A172 (cell line): ENCODE measurements at places on chromosomes 6 and 20.

DNA sequence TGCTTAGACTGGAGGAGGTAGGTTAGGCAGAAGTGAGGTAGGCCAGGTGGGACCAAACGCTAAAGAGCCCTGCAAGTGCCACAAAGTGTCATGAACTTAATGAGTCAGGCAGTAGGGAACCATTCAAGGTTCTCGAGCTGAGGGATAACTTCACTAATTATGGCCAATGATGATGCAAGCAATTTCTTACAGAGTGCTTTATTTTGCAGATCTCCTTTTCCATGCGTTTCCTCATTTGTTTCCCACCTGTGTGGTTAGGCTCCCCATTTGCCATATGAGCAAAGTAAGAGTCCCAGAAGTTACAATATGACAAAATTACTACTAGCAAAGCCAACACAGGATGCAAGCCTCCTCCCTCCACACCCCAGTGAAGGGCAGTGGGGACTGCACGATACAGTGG lies 36.5 kb upstream of the PSMF1 start:
- no peak for DNase-seq

GRCh38 chr20:36311854-36312723 lies 6.0 kb downstream of the DLGAP4 start:
- no peak for DNase-seq

- DNase-seq: no peak
Observed at GRCh38 chr20:62118113-62119043, 3.9 kb upstream of the LSM14B start.

- DNase-seq: no peak
Observed at GRCh38 chr6:90581146-90581545, 5.7 kb downstream of the MAP3K7 start.

- DNase-seq: peak; percentile 93
Observed at GRCh38 chr20:22389836-22390542, 194.4 kb downstream of the FOXA2 start.

GRCh38 chr6:134753001-134753400 lies 196.9 kb downstream of the ALDH8A1 start:
- no peak for DNase-seq

- DNase-seq: no peak
Observed at GRCh38 chr6:147831356-147831755, 322.9 kb downstream of the SAMD5 start.

DNA sequence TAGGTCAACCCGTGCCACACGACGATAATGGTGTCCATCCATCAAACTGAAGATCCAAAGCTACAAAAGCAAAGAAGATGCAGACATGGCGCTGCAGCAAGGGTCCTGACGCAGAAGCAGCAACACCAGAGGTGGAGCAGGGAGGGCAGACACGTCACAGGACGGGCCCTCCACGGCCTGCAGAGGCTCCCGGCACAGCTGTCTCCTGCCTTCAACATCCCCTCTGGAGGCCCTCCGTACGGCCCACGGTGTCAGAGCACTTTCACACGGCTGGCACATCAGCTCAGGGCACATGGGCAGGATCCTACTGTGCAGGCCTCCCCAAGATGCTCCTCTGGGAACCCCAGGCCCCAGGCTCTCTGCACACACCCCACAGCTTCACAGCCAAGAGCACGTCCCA lies 37.6 kb downstream of the WDR27 start:
- DNase-seq: no peak

GRCh38 chr6:144416244-144416643 lies 131.1 kb downstream of the UTRN start:
- DNase-seq: no peak

- DNase-seq: no peak
Observed at GRCh38 chr6:51094271-51094670, 275.6 kb downstream of the TFAP2B start.

- no peak for DNase-seq
Observed at GRCh38 chr6:28824793-28825731, 98.7 kb downstream of the TRIM27 start.

DNA sequence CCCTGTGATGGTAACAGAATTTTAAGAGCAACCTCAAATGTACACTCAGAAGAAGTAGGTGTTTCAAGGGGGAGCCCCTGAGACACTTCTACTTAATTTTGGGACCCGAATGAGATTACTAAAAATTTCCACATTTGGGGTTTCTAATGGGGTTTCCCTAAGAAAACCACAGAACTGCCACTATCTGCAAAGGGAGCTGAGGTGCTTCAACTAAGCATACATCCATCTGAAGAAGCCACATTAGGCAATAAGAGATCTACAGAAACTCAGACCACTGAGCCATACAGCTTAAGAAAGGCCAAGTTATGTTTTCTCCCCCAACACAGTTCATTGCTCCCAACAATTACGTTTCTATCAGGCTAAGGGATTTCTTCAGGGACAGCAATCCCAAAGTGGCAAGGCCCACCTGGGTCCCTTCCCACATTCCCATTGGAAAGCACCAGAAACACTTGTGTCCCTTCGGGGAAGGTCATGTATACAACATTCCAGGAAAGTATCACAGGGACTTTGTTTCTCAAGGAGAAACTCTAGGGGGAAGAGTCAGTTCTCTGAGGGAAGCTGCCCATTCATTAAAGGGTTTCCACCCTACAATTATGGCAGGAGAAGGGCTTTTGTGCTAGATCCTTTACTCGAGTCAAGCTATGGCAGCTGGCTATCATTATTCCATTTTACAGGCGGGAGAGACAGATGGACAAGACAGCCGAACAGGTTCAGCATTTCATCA lies 5.0 kb downstream of the BCL2L1 start:
- no peak for DNase-seq

GRCh38 chr6:50610562-50610961 lies 102.8 kb upstream of the TFAP2D start:
- no peak for DNase-seq

GRCh38 chr6:3323696-3324261 lies 65.0 kb downstream of the PSMG4 start:
- DNase-seq: no peak

DNA sequence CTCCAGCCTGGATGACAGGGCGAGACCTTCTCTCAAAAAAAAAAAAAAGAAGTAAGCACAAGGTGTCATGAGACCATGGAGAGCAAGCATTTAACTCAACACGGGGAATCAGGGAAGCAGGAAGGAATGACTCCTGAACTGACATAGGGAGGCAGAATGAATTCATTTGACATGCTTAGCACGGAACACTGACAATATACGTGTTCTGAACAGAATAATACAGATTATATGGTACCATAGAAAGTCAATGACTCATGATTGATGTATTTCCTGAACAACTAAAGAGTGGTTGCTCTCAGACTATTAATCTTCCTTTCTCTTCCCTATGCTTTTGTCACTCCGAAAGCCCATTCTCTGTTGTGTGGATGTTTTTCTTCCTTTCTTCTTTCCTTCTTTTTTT lies 20.7 kb upstream of the ASIP start:
- peak; percentile 56 for DNase-seq

- DNase-seq: peak; percentile 79
Observed at GRCh38 chr6:166553563-166554271, 32.8 kb downstream of the RAMACL start.

GRCh38 chr6:44496665-44497369 lies 109.3 kb downstream of the CDC5L start:
- no peak for DNase-seq

GRCh38 chr6:83073615-83074014 lies 6.1 kb downstream of the DOP1A start:
- no peak for DNase-seq

DNA sequence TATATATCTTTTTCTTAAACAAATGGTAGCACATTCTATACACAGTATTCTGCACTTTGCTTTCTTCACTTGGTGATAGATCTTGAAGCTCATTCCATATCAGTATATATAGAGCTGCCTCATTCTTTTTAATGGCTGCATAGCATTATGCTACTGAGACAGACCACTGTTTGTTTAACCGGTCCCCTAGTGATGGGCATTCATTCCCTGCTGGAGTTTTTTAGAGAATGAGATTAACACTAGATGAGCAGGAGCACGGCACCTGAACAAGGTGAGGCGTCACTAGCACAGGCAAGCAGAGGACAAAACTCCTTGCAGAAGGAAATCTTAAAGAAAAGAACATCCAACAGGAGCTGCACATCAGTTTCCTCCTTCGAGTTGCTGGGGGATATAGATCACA lies 69.6 kb downstream of the GNAS-AS1 start:
- DNase-seq: no peak

DNA sequence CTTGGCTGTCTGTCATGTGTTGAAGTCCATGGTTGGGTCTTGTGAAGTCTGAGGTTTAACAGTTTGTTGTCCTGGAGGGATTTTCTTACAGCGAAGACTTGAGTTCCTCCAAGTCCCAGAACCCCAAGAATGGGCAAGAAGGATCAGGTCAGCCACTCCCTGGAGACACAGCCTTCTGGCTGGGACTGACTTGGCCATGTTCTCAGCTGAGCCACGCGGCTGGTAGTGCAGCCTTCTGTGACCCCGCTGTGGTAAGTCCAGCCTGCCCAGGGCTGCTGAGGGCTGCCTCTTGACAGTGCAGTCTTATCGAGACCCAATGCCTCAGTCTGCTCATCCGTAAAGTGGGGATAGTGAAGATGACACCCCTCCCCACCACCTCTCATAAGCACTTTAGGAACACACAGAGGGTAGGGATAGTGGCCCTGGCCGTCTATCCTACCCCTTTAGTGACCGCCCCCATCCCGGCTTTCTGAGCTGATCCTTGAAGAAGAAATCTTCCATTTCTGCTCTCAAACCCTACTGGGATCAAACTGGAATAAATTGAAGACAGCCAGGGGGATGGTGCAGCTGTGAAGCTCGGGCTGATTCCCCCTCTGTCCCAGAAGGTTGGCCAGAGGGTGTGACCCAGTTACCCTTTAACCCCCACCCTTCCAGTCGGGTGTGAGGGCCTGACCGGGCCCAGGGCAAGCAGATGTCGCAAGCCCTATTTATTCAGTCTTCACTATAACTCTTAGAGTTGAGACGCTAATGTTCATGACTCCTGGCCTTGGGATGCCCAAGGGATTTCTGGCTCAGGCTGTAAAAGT lies 43.5 kb downstream of the SIRPA start:
- DNase-seq: no peak

DNA sequence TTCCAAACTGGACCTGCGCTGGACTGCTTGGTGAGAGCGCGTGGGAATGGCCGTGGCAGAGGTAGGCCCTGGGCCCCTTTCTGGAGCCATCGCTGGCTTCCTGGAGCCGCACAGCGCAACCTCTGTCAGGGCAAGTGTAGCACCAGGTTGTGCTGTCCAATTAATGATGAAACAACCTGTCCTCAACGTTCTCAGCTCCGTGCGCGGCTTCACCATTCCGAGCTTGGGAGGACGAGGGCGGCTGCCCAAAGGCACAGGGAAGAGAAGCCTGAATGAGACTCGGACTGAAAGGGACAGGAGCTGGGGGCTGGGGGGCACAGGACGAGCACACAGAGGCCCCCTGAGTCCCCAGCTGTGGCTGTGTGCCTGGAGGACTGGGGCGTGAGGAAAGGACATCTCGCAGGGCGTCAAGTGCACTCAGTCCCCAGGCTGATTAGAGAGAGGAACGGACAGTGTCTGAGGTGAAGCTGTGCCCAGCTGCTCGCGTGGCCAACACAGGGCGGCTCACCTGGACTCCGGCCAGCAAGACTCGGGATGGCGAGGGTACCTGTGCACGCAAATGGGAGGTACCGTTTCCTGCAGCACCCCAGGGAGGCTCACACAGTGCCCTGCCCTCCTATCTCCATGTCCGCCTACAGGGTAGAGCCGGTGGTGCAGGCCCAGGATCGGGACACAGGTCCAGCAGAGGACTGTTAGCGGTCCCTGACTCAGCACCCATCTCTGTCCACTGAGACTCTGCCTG lies 403.3 kb downstream of the TAF4 start:
- no peak for DNase-seq

- DNase-seq: no peak
Observed at GRCh38 chr20:48294942-48295341, 509.7 kb upstream of the SULF2 start.

DNA sequence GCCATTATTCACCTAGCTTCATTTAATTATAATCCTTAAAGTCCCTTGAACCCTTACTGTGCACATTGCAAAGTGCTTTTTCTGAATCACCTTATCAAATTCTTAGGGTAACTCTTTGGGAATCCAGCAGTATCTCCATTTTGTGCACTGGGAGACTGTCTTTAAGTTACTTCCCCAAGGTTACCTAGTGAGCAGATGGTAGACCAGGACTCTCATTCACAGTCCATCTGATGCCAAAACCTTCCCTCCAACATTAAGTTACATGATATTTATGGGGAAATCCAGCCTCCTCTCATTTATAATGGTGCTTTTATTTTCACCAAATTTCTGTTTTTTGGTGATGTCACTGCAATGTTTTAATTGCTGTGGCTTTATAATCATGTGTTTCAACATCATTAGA lies 75.7 kb downstream of the NCOA7 start:
- no peak for DNase-seq

DNA sequence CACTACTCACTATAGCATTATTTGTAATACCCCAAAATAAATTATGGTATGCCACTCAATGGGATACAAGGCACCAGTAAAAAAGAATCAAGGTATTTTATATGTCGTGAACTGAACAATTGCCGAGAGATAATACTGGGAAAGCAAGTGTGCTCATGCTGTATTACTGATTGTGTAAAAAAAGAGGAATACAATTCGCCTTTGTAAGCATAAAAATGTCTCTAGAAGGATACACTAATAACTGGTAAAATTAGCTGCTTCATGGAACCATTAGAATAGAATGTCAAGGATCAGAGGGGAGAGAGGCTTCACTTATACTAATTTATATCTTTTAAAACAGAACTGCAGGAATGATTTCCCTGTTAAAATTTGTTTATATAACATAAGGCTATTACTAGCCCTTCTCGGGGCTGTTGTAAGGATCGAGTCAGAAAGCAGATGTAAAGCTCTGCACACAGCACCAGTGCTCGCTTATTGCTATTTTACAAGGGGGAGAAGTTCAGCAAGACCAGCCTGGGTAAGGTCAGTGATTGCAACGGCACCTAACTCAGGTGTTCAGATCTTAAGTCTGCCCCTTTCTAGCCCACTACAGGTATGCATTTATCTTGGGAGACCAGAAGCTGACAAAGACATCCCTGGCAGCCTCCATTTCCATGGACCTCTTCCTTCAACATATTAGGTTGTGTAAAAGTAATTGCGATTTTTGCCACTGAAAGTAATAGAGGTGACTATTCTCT lies 61.6 kb downstream of the MYH7B start:
- DNase-seq: no peak

DNA sequence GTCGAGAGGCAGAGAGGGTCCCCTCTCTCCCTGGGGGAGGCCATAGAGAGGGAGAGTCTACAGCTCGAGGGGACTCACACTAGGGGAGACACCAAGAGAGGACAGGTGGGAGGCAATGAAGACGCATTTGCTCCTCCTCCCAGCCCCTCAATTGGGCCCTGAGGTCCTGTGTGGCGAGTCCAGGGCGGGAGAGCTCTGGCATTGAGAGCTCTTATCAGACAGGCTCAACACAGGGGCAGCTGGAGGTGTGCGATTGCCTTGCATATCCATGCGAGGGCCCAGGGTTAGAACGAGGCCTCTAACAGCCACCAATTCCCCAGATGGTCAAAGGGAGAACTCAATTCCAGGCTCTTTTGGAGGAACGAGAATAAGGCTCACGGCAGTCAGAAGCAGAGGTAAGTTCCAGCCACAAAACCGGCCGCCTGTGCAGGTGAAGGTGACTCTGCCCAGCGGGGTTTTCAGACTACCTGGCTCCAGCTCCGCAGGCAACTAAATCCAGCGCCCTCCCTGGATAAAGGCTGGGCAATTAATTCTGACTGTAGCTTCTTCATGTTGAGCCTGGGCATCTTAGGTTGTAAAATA lies 94.0 kb upstream of the MPC1 start:
- no peak for DNase-seq
